Endodermal cell (in vitro differentiated cells): ENCODE measurements at places on chromosomes 1 and 21. TPM values are rescaled to one million over a fixed set of nuclear protein-coding genes. Genes with fewer than 3 reads are reported as not detected.

The PLD5 gene
- total RNA-seq = 2.1 and 2.7 TPM in 2 replicates

- H3K4me3 ChIP-seq = peak overlapping the region; percentile 69
- H3K27me3 ChIP-seq = peaks cover 9% of the 10 kb centered on the region
- no peak for DNase-seq
- no peak overlapping the region for H3K27ac ChIP-seq
- H3K4me1 ChIP-seq = peaks cover 15% of the 10 kb centered on the region
- no peaks in the 10 kb centered on the region for H3K36me3 ChIP-seq
Measured at GRCh38 chr1:210291081-210291764, 37.5 kb upstream of the HHAT start.

- H3K4me1 ChIP-seq = peaks cover 5% of the 10 kb centered on the region
- no peak for DNase-seq
- no peaks in the 10 kb centered on the region for H3K27me3 ChIP-seq
- no peaks in the 10 kb centered on the region for H3K36me3 ChIP-seq
- no peak overlapping the region for H3K27ac ChIP-seq
Measured at GRCh38 chr1:75265792-75266191, 131.6 kb downstream of the LHX8 start.

DNA sequence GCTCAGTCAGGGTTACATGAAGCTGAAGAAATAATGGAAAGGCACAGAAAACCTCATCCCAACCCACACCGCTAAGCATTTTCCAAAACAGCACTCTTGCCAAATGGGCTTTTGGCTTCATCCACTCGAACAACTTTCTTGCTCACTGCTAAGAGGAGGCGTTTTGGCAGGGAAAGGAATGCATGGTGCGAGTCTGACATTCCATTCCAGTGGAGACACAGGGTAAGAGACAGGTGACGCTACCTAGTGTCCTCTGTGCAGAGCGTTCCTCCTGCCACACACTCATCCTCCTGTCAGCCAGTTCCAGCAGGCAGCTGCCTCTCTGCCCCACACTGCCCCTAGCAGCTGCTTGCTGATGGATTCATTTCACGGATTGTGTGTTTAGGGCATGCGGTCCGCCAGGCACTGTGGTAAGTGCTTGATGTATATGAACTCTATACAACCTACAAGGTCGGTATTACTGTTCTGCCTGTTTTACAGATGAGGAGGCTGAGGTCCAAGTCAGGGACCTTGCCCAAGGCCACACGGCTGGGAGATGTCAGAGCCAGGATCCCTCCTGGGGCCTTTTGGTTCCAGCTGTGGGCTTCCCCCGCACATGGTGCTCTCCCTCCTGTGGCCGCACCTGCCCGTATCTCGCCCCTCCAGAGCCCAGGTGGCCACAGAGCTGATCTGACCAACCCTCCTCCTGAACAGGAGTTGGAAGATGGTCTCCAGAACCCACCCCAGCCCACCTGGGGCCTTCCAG lies 25.7 kb upstream of the BACE2 start:
- no peak overlapping the region for H3K4me3 ChIP-seq
- no peak overlapping the region for H3K27ac ChIP-seq
- no peaks in the 10 kb centered on the region for H3K36me3 ChIP-seq
- no peaks in the 10 kb centered on the region for H3K27me3 ChIP-seq
- peak; percentile 63 for DNase-seq

DNA sequence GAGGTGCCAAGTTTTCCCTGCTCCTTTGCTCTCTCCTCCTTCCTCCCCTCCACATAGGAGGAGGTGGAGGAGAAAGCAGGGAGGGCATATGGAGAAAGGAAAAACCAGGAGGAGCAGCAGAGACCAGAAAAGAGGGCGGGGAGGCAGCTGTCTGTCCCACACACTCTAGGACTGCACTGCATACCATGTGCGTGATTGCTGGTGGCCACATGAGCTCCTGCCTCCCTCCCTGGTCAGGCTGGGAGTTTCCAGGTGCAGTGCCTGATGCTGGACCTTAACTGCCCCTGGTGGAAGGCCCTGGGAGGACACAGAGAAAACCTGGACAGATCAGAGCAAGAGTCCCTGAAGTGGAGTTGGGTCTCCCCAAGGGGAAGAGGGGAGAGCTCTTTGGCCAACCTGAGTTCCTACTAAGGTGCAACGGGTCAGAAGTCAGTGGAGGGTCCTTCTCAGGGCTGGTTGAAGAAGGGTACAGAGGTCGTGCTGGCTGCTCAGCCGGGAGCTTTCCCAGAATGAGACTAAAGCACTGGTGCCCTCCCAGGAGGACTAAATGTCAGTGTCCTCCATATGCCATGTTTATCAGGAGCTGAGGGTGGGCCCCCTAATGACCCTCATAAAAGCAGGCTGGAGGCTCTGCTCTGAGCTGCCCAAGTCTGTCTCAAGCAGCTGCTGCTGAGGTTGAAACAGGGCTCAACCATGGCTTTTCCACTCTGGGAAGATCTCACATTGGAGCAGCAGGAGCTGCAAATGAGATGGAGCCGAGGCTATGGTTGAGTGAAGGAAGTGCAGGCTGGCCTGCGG lies 3.5 kb upstream of the LGR6 start:
- peak; percentile 79 for DNase-seq
- H3K36me3 ChIP-seq = no peaks in the 10 kb centered on the region
- H3K27me3 ChIP-seq = peaks cover 25% of the 10 kb centered on the region
- H3K4me3 ChIP-seq = no peak overlapping the region
- no peak overlapping the region for H3K27ac ChIP-seq
- peaks cover 7% of the 10 kb centered on the region for H3K4me1 ChIP-seq
